ENCODE measurements at places on chromosomes 12 and 14.

GRCh38 chr14:93231129-93231979 is 24.3 kb downstream of the UBR7 start:
- no peak for DNase-seq

- no peak for DNase-seq
Observed at GRCh38 chr14:65070471-65070976, 31.8 kb downstream of the MAX start.

DNA sequence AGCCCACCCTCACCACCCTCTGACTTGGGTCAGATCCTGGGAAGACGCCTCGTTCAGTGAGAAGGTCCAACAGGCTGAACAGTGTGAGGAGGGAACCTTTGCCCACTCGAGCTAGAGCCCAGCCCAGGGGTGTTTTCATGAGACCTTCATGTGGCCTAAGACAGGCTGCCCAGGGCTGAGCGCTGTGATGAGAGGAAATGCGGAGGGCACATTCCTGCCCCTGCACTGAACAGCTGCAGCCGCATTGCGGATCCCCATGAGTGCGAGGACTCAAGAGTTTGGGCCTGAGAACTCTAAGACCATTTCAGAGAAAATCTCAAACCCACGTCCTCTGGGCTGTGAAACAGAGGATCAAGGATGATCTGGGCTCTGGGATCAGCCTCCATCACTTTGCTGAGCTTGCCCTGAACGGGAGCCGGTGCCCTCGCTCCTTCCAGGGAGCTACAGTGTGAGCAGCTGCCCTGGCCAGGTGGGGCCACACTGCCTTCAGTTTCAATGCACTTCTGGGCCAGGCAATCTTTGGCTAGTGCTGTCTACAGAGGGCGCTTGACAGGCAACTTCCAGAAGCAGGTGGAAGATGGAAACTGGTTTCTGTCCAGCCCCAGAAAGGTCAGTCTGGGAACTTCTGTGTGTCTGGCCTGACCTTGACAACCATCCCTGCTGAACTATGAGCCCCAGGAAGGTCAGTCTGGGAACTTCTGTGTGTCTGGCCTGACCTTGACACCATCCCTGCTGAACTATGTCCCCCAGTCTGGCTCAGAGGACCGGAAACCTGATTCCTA is 43.5 kb upstream of the P2RX7 start:
- DNase-seq, result no peak

DNA sequence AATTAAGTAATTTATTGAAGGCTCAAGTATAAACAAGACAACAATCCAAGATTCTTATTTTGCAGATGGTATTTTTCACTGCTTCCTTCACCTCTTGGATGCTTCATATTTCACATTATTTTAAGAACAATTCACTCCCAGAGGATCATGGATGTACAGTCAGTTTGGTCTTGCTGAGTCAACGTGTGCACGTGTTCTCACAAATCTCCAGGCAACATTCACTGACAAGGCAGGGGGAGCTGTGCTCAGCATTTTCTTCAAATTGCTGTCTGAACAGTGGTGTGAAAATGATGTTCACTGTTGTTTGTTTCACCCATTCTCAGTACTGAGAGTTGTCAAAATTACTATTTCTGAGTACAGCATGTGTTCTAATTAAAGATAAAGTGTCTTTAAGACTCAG is 118.3 kb upstream of the SLC38A4 start:
- DNase-seq, result no peak

DNA sequence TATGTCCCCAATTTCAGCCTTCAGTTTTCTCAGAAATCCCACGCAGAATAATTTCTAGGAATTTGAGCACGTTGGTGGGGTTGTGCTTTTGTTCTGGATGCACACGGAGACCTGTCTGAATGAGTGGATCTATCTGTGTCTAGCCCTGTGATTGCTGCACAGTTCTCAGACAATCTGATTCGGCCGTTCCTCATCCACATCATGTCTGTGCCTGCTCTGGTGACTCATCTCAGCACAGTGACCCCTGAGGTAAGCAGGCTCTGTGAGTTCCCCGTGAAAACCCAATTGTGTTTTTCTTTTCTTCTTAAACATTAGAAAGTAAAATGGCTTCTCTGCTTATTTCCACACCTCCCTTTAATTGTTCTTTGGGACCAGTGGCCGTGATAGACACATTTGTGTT is 20.2 kb downstream of the UBE3B start:
- DNase-seq, result no peak

- no peak for DNase-seq
Observed at GRCh38 chr14:88007608-88008007, 2.7 kb downstream of the GPR65 start.

DNA sequence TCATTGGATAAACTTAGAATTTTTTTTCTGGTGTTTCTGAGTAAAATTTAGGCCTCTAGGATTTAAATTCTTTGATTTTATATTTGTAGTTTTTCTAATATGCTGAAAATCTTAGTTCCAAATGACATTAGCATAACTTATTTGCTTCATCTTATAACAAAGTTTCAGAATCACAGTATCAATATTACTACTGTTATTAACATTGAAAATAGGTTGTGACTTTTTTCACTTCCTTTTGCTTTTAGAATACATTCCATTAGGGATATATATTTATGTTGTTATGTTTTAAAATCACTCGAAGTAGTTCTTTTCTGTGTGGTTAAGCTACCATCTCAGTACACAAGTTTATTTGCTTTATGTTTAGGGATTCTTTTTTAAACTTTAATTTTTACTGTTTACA is 12.8 kb downstream of the RAB3IP start:
- DNase-seq, result no peak

- DNase-seq, result no peak
Observed at GRCh38 chr14:58662759-58663158, 25.0 kb downstream of the DACT1 start.

DNA sequence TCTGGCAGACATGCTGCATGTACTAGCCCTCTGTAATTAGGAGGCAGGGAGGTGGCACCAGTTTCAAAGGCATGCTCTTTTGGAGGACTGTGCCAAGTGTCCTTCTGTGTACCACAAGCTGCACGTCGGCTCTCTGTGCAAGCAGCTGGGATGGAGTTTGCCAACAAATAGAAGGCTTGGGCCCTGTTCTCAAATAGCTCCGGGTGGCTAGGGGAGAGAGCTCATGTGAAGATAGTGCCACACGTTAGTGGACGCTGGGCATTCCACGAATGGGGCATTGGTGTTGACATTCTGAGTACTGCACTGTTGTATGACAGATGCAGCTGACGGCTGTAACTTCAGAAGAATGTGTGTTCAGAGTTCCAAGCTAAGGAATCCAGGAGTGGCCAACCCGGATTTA is 4.4 kb downstream of the AACS start:
- no peak for DNase-seq

- no peak for DNase-seq
Observed at GRCh38 chr14:20458031-20458789, 3.0 kb downstream of the PIP4P1 start.

- no peak for DNase-seq
Observed at GRCh38 chr12:30794591-30795409, 40.0 kb upstream of the CAPRIN2 start.

DNA sequence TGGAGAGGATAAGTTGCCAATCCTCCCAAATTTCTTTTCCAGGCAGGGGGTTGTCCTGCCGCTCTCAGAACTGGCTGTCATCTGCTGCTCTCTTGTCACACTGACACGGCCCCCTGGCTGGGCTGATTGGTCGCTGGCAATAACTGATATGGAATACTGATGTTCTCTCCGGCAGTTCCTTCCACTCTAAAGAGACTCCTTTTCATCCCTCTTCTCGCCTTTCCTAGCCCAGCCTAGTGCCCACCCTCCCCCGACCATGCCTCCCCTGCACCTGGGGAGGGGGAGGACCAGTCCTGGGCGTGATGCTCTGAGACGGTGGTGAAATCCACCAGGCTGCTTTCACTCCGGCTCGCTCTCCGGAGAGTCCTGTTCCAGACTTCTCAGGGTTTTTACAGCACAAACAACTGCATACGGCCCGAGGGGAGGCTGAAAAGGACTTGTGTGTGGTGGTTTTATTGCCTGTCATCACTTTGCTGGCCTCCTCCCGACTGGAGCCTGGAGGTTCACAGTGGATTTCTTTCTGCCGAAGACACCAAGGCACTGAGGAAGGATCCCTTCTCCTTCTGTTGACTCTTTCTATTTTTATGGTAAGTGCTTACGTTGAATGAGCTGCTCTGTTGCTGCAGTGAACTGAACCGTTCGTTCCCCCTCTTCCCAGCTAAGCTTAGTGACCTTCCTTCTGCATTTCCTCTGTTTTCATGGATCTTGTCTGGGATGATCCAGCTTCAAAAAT is at the start of gene ANO4:
ANO4 (plus strand) TSS at position 336 of the 733 bp plus-strand sequence. CDS start 107,010 bp downstream, outside the sequence.
- DNase-seq, result no peak

DNA sequence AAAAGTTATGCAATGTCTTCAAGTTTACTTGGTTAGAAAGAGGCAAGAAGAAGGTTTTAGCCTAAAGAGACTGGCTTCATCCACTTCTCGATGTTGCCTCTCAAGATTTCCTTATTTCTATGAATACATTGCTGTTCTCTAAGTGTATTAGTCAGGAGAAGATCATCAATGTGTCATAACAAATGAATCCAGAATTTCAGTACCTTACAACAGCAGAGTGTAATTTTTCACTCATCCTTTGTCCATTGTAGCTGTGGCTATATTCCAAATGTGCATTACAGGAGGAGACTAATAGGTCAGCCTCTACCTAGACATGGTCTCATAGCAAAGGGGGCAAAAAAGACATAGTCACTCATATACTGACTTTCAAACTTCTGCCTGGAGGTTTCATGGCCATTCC is 579.1 kb downstream of the PRKD1 start:
- DNase-seq, result no peak
